Activated CD8-positive, alpha-beta memory T cell treated with anti-CD3 and anti-CD28 coated beads, Interleukin-2, amount 50 U/mL, for 48 hours (primary cell): ENCODE measurements at places on chromosomes 2 and 18.

GRCh38 chr2:121999264-121999663 lies 243.8 kb downstream of the TSN start:
- DNase-seq: no peak

- no peak for DNase-seq
Measured at GRCh38 chr18:6737833-6738232, 8.3 kb downstream of the ARHGAP28 start.

DNA sequence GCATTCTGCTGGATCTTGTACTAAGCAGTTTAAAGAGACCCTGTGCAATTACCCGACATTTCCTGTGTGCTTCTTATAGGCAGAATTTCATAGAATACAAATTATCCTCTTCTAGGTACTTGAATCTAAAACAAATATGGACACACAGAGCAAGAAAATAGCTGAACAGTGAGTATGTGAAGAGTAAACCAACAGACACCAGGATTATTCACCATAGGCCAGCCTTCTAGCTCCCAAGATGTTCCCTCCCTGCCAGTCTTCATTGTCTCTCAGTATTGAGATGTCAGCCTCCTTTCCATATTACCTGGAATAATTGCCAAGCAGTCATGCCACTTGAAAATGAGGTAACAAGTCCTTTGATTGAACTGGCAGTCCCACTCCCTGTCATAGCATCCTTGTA lies 187.1 kb downstream of the PTPRM start:
- no peak for DNase-seq

DNA sequence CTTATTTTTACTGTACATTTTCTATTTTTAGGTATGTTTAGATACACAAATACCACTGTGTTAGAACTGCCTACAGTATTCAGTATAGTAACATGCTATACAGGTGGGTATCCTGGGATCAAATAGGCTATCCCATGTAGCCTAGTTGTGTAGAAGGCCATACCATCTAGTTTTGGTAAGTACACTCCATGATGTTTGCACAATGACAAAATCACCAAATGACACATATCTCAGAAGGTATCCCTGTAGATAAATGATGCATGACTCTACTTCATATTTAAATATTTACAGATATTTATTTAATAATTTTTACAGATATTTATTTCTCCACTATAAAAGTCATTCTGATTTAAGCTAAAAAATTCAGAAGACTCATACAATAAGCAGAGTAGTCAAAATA lies 233.8 kb upstream of the OSR1 start:
- DNase-seq: no peak

- peak; percentile 53 for DNase-seq
Measured at GRCh38 chr2:45169339-45170190, 160.3 kb upstream of the SIX2 start.

GRCh38 chr2:217017456-217018252 lies 157.8 kb upstream of the TNP1 start:
- DNase-seq: no peak

- no peak for DNase-seq
Measured at GRCh38 chr2:216695401-216695821, at the start of gene IGFBP5. Gene IGFBP5, minus strand, starts transcription at chr2:216695549. Its CDS starts 774 bp downstream, at chr2:216694775.

GRCh38 chr2:8528863-8529262 lies 153.0 kb upstream of the ID2 start:
- DNase-seq: no peak

DNA sequence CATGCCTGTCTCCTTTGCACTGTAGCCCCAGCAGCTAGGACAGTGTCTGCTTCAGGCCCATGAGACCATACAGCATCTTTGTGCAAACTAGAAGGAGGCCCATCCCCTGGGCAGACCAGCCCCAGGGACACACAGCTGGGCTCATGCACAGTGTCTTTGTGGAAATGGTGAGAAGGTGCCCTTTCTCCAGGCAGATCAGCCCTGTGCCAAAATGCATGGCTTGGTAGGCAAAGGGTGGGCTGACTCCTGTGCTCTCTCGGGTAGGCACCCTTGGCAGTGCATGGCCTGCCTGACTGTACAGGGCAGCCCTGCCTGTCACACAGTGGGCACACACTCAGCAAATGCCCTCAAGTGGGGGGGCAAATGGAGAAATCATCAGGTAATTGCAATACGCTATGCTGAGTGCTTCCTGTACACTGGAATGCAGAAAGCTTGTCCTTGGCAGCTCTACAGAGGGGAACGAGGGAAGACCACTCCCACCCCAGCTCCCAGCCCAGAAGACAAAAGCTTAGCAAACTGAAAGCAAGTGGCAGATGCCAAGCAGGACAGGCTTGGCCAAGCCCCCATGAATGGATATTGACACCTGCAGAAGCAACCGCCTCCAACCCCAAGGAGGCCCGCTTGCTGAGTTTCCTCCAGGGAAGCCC lies 21.6 kb downstream of the TNS1 start:
- no peak for DNase-seq

GRCh38 chr2:177530561-177530960 lies 138.0 kb downstream of the AGPS start:
- DNase-seq: no peak

DNA sequence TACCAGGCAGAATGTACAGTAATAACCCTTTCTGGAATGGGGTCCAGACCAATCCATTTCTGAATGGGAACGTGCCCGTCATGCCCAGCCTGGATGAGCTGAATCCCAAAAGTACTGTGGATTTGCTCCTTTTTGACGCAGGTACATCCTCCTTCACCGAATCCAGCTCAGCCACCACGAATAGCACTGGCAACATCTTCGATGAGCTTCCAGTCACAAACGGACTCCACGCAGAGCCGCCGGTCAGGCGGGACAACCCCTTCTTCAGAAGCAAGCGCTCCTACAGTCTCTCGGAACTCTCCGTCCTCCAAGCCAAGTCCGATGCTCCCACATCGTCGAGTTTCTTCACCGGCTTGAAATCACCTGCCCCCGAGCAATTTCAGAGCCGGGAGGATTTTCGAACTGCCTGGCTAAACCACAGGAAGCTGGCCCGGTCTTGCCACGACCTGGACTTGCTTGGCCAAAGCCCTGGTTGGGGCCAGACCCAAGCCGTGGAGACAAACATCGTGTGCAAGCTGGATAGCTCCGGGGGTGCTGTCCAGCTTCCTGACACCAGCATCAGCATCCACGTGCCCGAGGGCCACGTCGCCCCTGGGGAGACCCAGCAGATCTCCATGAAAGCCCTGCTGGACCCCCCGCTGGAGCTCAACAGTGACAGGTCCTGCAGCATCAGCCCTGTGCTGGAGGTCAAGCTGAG lies 89.6 kb downstream of the SH3BP4 start:
- DNase-seq: no peak

DNA sequence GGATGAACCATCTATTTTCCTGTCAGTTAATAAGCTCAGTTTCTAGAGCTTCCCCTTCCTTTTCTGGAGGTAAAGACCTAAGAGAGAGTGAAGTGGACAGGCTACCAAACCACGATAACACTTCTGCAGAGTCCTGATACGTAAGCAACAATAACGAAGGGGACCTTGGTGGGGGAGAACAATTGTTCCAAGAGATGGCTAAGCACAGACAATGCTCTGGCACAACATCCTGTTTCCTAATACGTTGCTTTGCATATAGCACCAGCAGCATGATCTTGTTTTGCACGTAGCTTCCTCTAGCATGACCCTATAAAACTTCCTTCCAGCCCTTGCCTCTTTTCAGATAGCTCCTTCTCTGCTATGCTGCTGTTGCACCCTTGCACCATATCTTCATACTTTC lies 247.3 kb downstream of the RAD51AP2 start:
- no peak for DNase-seq

DNA sequence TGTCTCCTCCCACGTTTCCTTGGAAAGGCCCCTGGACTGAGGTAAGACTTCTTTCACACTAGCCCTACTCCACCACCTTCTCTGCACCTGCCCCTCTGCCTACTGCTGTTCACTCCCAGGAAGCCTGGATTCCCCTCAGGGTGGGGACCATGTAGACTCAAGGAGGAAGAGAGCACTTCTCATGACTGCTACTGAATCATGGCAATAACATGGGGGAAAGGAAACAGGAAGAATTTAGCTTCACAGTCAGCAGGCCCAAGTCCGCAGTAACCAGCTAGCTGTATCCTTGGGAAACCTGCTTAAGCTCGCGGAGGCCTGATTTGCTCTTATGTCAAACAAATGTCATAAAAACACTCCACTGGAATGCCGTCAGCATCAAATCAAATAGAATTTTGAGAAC lies 126.2 kb upstream of the CAPN13 start:
- no peak for DNase-seq

- DNase-seq: no peak
Measured at GRCh38 chr2:60297296-60298005, 256.0 kb downstream of the BCL11A start.

DNA sequence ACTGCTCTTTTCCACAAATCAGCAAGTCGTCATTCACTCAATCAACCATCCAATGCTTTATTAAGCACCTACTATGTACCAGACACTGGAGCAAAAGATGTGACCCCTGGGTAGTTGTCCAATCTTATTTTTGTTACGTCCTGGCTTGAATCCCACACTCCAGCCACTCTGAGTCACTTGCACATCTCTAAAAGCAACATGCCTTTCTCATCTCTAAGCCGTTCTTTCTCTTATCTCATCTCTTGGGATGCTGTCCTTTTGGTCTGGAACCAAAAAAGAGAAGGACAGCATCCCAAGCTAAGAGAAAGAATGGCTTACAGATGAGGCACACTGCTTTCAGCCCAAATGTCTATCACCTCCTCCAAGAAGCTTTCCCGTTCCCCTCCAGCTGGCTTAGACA lies 58.8 kb downstream of the RNF152 start:
- DNase-seq: no peak

DNA sequence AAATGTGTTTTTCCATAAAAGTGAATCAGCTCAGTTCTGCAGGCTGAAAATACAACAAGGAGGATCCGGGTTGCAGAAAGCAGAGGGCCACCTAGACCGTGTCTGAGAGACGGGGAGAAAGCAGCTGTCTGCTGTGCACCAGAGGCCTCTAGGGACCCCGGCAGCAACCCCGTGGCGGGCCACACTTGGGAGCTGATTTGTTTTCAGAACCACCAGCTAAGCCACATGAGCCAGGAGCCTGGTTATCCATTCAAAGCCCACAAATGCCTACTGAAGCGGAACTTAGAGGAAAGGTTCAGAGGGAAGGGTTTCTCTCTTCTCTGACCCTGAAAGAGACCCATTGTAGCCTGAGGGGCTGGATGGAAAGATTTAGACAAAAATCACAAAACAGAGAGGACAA lies 28.4 kb upstream of the ID2 start:
- no peak for DNase-seq

DNA sequence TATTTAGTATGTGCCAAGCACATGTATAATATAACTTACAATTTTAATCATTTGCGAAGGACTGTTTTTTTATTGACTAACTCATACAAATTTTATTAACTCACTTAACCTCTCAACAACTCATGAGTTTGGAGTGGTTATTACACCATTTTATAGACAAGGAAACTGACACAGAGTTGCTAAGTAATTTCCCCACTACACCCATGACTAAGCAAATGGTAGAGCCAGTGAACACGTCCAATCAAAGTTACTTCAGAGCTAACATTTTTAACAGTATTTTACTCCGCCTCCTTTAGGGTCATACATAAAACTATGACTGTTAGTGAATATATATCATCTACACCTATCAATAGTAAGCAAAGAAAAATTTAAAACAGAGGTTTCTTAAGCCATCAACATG lies 556.7 kb upstream of the FSIP2 start:
- DNase-seq: no peak

DNA sequence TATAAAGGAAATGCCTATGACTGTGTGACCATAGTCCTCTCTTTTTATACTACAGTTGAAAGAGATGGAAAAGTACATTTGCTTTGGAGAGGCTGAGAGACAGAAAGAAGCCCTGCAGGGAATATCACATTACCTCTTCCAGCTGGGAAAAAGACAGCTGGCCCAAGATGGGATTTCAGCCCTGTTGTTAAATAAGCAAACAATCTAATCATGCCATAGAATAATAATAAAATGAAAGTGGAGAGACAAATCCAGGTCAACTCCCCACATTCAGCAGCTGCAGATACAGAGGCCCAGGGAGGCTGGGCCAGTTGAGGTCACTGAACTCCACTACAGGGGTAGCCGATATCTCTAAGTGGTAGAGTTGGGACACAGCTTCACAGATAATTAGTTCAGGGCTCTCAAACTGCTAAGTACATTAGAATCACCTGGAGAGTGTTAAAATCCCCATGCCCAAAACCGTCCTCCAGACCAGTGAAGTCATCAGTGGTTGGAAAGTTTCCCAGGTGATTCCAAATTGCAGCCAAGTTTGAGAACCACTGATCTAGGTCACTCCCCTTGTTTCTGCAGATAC lies 81.9 kb downstream of the MOGAT1 start:
- no peak for DNase-seq

GRCh38 chr2:207472343-207473048 lies 57.3 kb upstream of the CREB1 start:
- DNase-seq: no peak

GRCh38 chr18:69259282-69259681 lies 141.4 kb upstream of the DOK6 start:
- DNase-seq: no peak

DNA sequence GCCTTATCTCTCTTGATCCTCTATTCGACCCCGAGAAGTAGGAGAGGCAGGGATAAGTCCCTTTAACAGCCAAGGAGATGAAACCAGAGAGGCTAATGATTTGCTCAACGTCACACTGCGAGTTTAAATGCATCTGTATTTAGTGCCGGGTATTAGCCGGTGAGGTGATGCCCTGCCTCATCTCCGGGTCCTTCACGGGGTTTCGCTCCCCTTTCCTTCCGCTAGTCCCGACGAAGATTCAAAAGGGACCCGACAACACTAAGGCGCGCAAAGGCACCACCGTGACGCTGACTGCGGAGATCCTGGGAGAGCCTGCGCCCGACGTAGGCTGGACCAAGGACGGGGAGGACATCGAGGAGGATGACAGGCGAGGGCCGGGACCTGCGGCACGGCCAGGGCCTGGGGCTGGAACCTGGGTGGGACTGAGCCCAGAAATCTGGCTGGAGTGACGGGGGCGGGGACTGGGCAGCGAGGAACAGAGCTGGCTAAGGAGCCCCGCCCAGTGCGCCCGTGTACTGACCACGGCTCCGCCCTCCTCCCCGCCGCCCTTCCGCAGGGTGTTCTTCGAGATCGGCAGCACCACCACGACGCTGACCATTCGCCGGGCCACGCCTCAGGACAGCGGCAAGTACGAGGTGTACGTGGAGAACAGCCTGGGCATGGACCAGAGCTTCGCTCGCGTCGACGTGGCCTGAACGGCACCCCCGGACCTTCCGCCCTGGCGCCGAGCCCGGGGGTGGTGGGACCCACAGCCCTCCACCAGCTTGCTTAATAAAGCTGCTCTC lies 1.0 kb upstream of the GMPPA start:
- DNase-seq: peak; percentile 67

DNA sequence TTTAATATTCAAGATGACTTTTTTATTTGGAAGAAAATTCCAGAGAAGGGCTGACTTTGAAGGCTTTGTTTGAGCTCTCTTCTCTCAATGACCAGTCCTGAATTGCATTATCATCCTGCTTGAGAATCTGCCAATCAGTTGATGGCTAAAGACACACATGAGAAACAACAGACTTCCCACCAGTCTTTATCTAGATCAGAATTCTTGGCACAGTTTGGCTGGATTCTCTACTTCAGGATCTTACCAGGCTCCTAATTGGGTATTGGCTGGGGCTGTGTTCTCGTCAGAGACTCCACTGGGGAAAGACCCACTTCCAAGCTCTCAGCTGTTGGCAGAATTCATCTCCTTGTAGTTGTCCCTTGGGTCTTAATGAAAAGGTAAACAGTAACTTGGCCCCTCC lies 86.0 kb downstream of the WDSUB1 start:
- DNase-seq: no peak
